ENCODE measurements at places on chromosomes 12 and 14.

DNA sequence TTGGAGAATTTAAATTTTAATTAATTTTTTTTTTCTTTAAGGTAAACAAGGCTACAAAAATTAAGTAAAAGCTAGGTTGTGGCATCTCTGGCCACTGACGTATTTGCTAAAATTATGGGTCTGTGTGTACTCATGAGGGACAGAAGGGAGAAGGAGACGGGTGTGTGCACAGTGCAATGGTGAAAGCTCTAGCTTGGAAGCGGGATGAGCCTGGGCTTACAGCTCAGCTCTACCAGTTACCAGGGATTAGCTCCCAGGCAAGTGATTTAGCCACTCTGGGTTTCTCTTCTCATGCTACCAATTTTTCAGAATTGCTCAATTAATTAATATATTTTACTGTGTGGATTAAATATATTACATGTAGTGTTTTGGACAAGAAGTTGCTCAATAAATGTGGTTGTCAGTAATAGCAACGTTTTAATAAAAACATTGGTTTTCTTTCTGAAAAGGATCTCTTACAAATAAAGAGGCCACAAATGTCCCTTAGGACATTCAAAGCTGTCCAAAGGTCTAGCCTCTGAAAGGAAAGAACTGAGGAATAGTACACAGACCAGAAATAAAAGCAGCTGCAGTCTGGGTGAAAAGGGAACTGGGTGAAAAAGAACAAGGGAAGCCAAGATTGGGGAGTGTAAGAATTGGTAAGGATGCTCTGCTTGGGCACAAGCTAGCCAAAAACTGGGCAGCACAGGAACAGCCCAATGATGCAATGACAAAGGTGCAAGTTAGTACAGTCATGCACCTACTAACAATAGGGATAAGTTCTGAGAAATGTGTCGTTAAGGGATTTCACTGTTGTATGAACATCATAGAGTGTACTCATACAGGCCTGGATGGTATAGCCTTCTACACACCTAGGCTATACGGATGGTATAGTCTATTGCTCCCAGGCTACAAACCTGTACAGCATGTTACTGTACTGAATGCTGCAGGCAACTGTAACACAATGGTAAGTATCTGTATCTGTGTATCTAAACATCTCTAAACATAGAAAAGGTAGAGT, 61.7 kb downstream of the FERMT2 start:
- DNase-seq = no peak

- no peak for DNase-seq
Measured at GRCh38 chr12:96195845-96196451, 1.8 kb downstream of the ELK3 start.

DNA sequence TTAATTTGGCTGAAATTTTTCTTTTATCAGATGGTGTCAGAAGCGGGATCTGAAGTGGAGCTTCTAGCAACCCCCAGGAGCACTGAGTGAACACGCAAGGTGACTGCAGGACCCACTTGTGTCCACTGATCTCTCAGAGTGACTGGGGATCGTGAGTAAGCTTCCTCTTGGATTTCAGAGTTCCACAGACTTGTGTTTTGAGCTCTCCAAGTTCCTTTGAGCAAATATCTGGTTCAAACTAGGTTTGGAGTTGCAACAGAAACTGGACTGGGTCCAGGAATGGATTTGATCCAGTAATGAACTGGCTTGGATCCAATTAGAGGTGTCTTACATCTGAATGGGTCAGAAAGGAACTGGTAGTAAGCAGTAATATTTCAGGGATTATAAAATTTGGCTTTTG, 24.7 kb upstream of the B4GALNT1 start:
- no peak for DNase-seq

DNA sequence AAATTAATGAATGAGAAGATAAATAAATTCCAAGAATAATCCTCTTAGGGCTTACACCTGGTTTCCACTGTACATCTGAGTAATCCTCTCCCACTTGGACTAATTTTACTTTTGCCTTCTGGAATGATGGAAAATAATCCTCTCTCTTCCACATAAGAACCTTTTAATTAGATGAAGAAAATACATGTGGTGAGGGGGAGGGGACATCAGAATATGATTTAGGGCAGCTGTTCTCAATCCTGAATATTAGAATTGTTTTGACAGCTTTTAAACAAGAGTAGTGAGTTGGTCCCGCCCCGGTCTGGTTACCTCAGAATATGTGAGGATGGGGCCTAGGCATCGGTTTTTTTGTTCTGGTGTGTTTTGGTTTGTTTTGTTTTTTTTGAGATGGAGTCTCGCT, 51.5 kb downstream of the HECTD4 start:
- no peak for DNase-seq

DNA sequence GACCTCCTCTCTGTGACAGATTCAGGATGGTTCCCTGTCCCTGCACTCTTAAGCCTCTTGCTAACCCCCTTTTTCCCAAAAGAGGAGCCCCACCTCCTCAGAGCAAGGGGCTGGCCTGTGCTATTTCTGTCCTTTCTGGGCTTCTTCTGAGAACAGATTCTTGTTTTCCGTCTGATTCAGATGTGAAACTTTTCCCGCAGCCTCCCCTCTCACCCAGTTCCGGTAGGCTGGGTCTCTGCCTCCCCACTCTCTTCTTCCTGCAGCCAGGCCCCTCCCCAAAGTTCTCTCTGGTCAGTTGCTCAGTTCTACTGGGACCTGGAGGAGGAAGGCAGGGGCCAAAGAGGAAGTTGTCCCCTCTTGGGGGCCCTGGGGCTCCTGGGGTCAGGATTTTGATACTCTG, 11.8 kb downstream of the PDE1B start:
- no peak for DNase-seq

DNA sequence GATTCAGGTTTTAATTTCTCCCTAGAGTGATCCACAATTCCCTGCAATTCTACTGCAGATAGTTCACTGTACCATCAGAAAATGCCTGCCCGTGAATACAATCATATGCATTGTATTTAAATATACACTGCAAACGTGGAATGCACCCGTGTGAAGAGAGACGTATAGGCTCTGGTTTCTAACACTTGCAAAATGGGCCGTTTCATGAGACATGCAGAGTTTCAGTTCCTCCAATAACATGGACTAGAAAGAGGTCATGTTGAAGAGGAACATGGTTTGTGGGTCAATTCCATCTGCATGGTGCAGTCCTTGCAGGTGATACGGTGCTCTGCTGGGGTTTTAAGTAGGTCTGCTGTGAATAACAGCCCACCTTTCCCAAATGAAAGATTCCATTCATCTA, 373.3 kb downstream of the TMEM132D start:
- DNase-seq = no peak

GRCh38 chr12:52217223-52217622, 15.8 kb upstream of the KRT7 start:
- DNase-seq = no peak

- DNase-seq = no peak
Measured at GRCh38 chr14:80776186-80776585, 165.4 kb downstream of the CEP128 start.

DNA sequence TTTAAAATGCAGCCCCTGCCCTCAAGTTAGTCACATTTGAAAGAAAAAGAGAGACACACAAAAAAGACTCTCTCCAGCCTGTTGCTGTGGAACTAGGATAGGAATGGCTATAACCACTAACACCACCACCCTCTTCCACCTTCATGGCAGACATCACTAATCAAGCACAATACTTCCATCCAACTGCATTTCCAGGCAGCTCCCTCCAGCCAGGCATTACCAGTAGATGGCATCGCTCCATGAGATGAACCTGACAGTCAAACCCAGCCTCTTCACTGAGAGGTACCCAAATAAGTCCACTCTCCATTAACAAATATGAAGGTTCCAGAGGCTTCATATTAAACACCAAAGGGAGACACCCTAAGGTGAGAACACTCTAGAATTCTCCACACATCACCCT, 24.4 kb downstream of the SLC8B1 start:
- no peak for DNase-seq

Data from GM12892 (cell line).